ENCODE measurements at places on chromosomes 12 and 14.
A peak's percentile ranks its signal among the peaks of the same experiment; 100 is the strongest.

GRCh38 chr12:91562476-91562875 is 379.9 kb upstream of the DCN start:
- no peak for DNase-seq

DNA sequence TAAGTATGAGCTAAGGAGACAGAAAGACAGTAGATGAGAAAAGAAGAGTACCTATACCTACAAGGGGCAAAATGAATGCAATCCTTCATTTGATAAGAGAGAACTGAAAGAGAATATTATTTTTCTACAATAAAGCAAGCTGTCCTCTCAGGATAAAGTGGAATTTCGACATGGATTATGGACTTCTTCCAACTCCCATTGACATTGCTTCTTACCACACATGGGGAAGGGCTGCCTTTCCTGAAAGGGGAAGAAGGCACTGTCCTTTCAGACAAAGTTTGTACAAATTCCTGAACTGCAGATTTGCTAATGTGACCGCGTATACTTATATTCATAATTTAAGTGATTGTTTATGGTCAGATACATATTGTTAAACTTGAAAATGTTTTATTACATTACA is 4.3 kb upstream of the HEBP1 start:
- no peak for DNase-seq

DNA sequence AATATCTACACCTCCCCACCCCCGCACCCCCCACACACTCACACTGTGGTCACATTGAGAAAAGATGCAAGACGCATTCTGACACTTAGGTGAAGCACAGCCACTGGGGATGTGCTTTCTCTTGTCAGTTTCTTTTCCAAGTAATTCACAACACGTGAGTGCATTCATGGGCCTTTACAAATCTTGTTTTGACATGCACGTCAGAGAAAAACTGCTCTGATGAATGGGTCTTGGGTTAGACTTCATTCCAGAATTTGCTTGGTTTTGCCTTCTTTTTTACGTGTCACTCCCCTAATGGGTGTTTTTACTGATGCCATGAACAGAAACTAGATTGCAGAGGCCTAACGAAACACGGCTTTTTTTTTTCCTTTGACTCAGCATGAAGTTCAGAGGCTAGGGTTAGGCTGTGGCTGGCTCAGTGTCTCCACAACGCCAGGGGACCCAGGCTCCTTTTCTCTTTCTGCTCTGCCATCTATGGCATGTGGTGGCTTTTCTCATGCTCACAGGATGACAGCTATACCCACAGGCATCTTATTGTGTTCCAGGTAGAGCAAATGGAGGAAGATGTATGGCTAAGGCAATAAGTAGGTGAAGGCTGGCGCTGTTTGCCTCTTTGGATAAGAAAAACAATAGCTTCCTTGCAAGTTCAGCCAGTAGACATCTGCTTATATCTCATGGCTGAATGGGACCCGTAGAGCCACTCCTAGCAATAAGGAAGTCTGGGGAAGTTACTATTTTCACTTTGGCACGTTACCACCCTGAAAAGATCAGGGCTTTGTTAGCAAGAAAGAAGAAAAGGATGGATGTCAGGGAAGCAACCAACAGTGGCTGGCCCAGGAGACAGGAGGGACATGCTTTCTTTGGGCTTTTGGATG is 253.3 kb downstream of the SLC15A4 start:
- DNase-seq: no peak

- no peak for DNase-seq
Observed at GRCh38 chr14:55101698-55102097, 27.4 kb upstream of the LGALS3 start.

GRCh38 chr12:128823216-128823915 is 392 bp downstream of the SLC15A4 start:
- peak; percentile 69 for DNase-seq

GRCh38 chr12:72274931-72275330 is 2.8 kb downstream of the TRHDE start:
- no peak for DNase-seq

GRCh38 chr14:61927060-61927459 is 164.8 kb downstream of the SNAPC1 start:
- DNase-seq: no peak

- no peak for DNase-seq
Observed at GRCh38 chr14:64645220-64645892, 58.9 kb upstream of the PLEKHG3 start.

DNA sequence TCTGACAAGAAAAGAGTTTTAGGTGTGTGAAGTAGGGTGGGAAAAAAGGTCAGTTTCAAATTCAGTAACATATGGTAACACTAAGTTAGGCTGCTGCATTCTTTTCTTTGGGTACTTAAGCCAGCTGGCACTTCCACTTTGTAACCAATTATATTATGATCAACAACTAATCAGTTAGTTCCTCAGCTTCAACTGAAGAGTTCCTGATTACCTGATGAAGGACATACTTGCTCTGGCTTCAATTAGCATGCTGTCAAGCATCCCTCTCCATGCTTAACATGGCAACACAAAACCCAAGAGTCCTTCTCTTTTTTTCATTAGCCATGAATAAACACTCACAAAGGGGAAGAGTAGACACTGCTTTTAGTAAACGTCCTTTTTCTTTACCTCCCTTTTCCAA is 6.8 kb upstream of the KANSL2 start:
- DNase-seq: no peak

- peak; percentile 48 for DNase-seq
Observed at GRCh38 chr12:24133384-24133783, 183.9 kb upstream of the SOX5 start.

DNA sequence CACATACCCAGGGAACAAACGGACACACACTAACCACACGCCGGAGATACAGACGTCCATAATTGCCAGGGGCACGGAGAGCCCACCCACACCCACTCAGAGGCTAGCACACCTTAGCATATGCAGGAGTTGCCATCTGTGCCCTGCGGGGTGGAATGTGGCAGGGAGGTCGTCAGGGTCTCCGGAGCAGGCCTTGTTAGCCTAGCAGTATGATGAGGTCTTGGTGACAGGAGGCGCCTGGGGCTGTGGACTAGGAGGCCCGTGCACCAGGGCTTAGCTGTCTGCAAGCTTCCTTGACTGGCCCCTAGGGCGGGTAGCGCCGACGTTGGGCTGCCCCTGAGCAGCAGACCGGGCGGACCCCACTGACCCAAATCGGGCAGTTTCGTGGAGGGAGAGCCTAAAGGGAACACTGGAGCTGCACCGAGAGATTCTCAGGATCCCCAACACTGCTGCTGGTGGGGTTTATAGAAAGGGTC is 10.0 kb downstream of the STAC3 start:
- no peak for DNase-seq

GRCh38 chr12:66345956-66346355 is 43.7 kb downstream of the HELB start:
- no peak for DNase-seq

DNA sequence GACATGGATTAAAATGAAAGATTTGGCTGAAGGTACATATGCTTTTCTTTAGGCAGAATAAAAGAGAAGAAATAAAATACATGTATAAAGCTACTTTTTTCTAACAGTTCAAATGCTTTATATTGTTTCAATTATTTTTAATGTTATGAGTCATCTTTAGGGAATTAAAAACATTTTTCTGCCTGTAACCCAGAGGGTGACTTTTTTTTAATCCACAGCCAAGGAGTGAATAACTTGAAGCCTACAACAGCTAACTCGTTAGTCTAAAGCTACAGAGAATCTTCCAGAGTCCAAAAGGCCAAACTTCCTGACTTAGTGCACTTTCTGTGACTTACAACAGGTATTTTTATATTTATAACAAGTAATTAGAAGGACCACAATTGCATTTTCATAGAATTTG is 151.6 kb downstream of the SEC23A start:
- no peak for DNase-seq

DNA sequence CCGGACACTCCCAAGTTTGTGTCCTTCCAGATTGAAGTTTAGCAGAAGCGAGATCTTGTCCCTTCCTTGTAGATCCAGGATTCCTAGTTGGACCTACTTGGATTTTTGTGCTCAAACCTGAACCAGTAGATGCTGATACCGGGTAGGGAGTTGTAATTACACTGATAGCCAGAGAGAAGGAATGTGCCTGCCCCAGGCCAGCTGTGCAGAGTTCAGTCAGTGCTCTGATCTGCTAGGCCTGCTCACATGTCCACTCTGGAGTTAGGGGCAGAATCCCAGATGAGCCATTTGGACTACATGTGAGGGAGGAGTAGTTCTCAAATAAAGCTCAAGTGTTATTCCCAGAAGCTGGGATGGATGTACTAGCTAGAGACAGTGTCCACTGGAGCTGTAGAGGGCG is 65.7 kb downstream of the PRKCH start:
- DNase-seq: no peak

GRCh38 chr12:109995361-109995685 is 845 bp downstream of the GIT2 start:
- DNase-seq: no peak

GRCh38 chr12:83042441-83043200 is 355.9 kb downstream of the TMTC2 start:
- no peak for DNase-seq

DNA sequence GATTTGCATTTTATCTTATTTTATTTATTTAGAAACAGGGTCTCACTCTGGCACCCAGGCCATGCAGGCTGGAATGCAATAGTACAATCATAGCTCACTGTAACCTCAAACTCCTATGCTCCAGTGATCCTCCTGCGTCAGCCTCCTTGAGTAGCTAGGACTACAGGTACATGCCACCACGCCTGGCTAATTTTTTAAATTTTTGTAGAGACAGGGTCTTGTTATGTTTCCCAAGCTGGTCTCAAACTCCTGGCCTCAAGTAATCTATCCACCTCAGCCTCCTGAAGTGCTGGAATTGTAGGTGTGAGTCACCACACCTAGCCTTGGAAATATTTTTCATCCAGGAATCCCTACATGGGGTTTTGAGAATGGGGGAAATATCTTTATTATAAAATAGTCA is 84.6 kb downstream of the MAPKAPK5 start:
- DNase-seq: no peak

DNA sequence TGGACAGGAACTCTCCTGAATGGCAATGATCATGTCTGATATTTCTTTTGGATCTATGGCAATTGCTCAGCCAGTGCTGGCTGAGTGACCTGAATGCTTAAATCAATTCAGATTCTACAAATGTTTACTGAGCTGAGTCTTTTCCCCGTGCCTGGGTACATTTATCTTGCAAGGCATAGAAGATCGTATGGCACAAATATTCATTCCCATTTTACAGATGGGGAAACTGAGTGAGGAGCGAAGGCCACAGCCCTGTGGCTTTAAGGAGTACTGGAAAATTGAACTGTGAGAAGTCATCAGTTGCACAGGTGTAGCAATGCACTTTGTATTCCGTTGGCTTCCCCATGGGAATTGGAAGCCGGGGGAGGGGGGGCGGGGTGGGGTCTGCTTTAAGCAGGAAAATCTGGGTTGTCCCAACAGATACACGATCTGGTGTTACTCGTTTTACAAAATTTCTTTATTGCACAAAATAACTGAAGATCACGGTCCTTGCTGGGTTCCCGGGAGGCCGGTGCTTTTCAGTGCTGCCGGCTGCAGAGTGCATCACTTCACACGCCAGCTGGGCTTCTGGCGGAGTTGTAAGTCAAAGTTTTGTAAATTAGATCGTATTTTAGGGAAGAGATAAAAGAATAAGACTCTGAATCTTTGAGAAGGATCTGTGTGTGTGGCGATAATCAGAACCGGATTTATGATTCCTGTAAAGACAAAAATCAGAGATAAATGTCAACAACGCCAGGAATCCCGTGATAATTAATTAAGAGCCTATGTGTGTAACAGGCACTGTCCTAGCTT is 75.0 kb upstream of the MAP1LC3B2 start:
- DNase-seq: no peak

- DNase-seq: no peak
Observed at GRCh38 chr12:120546050-120546386, 11.9 kb downstream of the RNF10 start.

- DNase-seq: no peak
Observed at GRCh38 chr12:452667-453210, 7.0 kb upstream of the B4GALNT3 start.

GRCh38 chr12:95548056-95548538 is 3.2 kb downstream of the USP44 start:
- peak; percentile 6 for DNase-seq

DNA sequence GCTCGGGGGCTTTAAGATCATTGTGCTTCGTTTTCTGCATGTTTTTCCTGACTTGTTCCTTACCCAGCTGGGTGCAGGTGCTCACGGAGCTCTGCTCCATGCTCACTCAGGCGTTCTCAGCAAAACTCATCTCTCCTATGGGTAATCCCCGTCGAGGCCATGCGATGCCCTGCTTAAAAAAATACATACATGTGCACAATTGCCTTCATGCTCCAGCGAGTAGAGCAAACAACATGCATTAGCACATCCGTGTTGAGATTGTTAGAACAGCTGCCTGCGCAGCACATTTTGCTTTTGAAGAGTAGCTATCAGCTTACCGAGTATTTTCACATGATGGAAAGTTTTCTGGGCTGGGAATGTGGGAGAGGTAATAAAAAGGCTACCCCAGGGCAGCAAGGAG is 16.2 kb downstream of the AACS start:
- peak; percentile 97 for DNase-seq

DNA sequence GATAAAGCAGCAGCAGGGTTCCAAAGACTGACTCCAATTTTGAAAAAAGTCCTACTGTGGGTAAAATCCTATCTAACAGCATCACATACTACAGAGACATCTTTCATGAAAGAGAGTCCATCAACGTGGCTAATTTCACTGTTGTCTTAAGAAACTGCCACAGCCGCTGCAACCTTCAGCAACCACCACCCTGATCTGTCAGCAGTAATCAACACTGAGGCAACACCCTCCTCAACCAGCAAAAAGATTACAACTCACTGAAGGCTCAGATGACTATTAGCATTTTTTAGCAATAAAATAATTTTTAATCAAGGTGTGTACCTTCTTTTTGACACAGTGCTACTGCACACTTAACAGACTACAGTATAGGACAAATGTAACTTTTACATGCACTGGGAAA is 6.6 kb downstream of the CAPRIN2 start:
- no peak for DNase-seq

DNA sequence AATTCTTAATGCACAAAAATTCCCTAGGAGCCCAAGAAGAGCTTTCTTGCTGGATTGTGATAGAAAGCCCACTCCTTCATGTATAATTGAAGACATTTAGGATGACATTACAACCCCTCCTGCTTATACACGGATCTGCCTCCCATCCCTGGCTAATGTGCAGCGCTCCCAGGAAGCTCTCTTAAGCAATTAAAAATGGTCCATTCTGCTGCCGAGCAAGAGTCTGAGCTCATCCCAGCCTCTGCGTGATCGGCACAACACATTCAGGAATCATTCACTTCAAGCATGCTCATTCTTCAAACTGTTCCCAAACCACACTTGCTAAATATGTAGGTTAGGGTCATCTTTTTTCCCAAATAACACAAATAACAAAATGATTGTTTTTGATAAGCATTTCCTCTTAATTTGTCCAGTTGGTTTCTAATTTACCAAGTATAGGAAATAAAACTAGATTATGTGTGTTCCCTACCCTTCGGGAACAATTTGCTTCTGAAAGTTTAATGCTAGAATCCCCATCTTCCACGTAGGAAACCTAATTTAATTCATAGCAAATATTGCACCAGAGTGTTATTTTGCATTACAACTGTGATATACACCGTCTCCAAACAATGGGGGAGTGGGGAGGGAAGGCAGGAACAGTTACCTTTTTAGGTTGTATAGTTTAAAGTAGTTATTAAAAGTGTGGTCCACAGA is 17.3 kb upstream of the TMEM233 start:
- no peak for DNase-seq

All from NCI-H2081 (cell line).